Choroid plexus epithelial cell (primary cell): ENCODE measurements at places on chromosomes 2 and 18.

DNA sequence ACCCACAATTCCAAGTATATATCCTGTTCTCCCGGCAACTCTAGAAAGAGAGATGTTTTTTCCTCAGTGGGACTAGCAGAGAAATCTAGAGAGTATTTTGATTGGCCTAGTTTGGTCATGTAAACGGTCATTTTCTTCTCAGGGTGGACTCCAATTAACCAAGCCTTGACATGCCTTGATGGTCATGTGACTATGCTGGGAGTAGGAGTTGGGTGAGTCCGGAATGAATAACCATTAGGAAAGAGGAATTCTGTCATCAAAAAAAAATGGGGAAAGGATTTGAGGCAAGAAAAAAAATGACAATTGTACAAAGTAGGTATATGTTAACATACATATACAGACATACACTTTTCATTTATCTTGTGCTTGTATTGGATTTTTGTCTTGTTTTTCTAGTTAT lies 248.2 kb upstream of the CDH20 start:
- no peak for DNase-seq

- no peak for DNase-seq
These were observed 158.6 kb downstream of the CDH2 start for GRCh38 chr18:28018351-28018750.

DNA sequence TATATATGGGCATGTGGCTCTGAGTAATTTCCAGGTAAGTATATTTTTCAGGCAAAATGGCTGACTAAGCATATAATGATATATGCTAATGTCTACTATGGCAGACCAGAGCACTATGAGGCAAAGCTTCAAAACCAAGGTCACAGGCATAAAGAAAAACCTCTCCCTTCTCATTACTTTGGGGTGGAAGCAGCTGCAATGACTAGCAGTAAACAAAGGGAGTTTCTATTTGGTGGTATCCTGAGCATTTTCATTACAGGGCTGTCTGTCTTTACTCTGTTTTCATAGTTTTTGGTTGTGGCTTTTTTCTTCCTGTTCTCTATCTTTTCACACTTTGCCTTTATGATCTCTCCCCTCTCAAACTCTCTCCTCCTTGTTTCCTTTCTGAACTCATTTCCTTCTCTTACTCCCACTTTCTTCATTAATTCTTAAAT lies 15.6 kb downstream of the PDE6D start:
- DNase-seq = no peak

DNA sequence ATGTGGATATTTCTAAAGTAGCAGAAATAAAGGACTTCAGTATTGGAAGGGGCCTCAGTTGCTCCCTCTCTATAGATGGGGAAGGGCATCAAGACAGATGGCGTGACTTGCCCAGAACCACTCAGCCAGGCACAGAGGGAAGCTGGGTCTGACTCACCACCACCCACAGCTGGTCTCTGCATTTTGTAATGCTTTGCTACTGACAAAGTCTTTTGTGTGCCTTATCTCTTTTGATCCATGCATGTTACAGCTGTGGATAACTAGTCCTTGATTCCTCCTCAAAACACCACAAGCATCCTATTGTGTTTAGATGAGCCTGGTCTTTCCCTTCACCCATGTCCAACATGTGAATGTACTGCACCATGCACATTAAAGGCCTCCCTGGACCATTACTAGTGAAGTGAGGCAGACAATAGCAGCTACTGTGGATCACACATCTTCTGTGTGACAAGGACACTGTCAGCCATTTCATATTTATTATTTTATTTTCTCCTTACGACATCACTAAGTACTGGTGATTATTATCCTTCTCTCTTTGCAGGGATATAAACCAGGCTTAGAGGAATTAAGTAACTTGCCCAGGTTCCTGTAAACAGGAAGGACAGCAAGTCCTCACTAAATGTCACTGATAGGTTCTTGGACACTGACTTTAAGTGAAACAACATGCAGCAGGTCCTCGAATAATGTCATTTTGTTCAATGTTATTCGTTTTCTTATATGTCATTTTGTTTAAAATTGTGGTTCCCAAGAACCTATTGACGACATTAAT lies 29.6 kb upstream of the IL37 start:
- peak; percentile 75 for DNase-seq

DNA sequence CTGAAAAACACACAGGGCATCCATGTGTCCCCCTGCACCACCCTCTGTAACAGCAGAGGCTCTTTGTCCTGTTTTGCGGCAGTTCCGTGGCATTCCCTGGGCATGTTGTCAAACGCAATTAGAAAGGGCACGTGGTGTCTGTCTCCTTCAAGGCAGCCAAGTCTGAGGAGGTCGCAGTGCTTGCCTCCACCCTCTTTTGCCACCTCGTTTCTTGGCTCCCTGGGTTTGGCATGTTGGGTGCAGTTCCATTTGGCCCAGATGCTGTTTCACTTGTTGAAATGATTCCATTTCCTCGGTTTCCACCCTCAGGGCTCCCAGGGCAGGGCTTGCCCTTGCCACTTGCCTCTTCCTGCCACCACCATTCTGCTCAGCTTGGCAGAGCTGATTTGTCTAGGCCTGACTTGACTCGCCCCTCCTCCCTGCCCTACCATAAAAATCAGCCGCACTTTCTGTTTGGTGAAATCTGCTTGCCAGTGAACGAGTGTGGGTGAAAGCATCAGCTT lies 12.4 kb downstream of the CCL20 start:
- DNase-seq = no peak

GRCh38 chr2:182281276-182281675 lies 145.6 kb downstream of the PDE1A start:
- no peak for DNase-seq

GRCh38 chr2:147223119-147223518 lies 621.7 kb upstream of the ACVR2A start:
- DNase-seq = no peak

GRCh38 chr2:127066942-127067341 lies 40.0 kb downstream of the BIN1 start:
- peak; percentile 35 for DNase-seq

DNA sequence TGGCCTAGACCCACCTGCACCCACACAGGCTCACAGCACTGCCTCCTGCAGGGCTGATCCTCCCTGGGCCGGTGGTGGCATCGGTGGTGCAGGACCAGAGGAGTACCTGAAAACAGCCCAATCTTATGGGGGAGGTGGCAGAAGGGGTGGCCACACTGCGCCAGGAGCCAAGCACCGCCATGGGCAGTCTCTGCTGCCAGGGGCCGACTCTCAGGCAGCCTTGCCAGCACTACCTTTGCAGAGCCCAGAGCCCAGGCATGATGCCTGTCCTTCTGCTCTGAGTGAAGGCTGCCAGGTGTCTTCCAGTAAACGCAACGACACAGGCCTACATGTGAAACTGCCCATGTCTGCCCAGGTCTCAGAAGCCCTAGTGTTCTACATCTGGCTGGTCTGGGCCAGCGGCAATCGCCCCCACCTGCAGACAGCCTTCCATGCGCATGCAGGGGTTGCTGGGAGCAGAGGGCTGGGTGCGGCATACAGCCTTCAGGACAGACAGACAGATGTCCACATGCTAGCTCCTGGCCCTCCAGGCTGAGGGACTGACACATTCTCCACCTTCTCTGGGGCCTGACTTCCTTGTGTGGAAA lies 6.8 kb downstream of the HS6ST1 start:
- no peak for DNase-seq

GRCh38 chr2:16461672-16462071 lies 204.0 kb downstream of the CYRIA start:
- no peak for DNase-seq

DNA sequence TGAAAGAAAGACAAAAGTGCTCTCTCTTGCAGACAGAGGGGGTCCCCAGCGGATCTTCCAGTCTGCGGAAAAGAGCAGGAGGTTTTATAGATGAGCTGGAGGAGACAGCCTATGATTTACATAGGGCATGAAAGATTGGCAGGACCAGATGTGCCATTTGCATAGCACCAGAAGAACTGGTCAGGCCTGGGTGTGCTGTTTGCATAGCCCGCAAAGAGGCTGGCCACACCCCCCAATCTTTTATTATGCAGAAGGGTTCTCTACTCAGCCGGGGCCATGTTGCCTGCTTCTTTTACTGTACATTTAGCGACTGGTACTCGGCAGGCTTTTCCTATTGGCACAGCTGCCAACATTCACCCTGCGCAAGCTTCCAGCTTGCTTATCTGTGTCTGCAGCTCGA lies 317.6 kb downstream of the GALR1 start:
- DNase-seq = no peak

DNA sequence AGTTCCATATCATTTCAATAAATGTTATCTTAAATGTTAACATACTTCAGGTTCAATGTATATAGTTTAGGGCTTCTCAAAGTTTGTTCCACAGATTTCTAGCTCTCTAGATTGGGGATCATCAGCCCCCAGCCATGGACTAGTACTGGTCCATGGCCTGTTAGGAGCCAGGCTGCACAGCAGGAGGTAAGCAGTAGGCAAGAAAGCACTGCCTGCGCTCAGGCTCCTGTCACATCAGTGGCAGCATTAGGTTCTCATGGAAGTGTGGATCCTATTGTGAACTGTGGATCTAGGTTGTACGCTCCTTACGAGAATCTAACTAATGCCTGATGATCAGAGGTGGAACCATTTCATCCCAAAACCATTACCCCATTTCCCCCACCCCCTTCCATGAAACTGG lies 531.1 kb downstream of the PARD3B start:
- no peak for DNase-seq

DNA sequence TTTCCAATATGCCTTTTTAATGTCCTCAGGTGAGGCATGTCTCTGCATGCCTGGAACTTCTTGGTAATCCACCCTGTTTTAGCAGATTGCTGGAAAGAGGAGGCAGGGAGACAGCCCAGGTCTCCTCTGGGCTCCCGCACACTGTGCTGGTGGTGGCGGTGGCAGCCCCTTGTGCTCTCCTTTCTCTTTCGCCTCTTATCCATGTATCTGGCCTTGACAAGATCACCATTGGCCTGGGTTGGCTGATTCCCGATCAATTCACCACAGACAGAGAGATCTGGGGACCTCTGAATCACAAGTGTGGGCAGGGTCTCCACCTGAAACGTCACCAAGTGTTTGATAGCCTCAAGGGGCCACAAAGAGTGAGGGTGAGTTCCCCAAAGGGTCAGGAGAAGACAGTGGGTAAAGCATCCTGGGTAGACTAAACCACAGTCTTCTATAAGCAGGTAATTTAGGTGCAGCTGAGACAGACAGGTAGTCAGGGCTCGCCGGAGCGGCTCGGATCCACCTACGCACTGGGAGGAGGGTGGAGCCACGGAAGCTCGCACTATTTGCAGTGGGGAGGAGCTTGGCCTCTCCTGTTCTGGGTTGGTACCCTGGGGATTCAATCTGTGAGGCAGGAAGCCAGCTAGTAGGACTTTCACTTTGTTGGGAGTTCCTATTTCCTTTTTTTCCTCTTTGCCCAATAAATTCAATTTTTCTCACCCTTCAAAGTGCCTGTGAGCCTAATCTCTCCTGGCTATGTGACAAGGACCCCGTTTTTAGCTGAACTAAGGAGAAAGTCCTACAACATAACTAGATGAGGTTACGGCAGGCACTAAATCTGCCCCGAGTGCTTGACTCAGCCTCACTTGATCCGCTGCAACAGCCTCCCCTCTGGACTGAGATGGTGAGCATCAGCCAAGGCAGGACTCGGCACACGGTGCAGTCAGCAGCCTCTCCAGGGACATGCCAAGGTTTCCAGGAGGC lies 57.6 kb downstream of the SLC4A3 start:
- peak; percentile 77 for DNase-seq

GRCh38 chr2:148507970-148508369 lies 136.6 kb upstream of the EPC2 start:
- no peak for DNase-seq

- DNase-seq = no peak
These were observed 18.6 kb upstream of the ACOXL start for GRCh38 chr2:110713513-110714362.

- DNase-seq = no peak
These were observed 218.0 kb downstream of the LDLRAD4 start for GRCh38 chr18:13436576-13436975.

DNA sequence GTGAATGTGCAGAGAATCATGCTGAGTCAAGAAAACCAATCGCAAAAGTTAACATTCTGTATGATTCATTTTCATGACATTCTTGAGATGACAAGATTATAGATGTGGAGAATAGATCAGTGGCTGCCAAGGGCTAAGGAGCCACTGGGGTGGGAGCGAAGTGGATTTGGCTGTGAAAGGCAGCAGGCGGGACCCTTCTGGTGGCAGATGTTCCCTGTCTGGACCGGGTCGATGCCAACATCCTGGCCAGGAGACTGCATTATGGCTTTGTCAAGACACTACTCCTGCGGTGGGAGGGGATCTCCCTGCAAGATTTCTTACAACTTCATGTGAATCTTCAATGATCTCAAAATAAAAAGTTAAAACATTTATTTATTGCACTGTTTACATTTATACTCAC lies 427.9 kb downstream of the GALR1 start:
- no peak for DNase-seq

DNA sequence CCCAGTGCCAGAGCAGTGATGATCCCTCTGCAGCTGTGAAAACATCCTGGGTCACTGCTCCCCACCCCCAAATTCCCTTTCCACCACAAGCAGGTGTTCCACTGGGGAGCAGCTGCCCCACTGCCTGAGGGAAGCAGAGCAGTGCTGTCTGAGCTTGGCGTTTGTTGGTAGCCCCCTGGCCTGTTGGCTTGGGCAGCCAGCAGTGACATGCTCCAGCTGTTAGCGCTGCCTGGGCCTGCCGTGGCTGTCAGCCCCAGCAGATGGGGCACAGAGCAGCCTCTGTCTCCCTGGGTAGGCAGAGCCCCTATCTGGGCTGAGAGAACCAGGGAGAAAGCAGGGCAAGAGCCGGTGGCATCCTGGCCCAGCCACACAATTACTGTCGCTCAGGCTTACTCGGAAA lies 247.7 kb downstream of the GLI2 start:
- DNase-seq = peak; percentile 6

DNA sequence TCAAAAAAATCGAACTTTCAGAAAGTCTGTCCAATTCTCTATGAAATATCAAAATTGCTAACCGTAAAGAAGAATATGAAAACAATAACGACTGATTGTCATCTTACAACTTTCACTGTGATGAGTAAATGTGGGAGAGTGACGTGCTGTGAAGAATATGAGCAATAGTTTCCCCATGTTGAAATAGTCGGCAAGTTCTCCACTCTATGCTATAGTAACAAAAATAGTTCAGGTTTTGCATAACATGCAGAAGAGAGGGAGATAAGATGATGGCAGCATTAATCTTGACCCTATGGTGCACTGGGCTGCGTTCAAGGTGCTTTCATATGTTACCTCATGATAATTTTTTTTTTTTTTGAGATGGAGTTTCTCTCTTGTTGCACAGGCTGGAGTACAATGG lies 196.8 kb upstream of the CYRIA start:
- no peak for DNase-seq

DNA sequence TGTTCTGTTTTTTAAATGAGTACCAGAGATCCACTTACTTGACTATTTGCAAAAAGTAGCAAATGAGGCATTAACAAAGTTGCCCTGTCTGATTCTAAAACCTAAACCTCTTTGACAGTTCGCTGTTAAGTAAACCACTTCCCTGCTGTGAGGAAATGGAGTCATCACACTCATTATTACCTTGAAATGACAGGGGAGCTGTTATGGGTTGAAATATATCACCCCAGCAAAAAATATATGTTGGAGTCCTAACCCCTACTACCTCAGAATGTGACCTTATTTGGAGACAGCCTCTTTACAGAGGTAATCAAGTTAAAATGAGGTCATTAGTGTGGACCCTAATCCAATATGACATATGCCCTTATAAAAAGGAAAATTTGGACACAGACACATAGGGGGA lies 36.1 kb downstream of the DHRS9 start:
- DNase-seq = no peak
